ENCODE measurements at places on chromosomes 6 and 20.

DNA sequence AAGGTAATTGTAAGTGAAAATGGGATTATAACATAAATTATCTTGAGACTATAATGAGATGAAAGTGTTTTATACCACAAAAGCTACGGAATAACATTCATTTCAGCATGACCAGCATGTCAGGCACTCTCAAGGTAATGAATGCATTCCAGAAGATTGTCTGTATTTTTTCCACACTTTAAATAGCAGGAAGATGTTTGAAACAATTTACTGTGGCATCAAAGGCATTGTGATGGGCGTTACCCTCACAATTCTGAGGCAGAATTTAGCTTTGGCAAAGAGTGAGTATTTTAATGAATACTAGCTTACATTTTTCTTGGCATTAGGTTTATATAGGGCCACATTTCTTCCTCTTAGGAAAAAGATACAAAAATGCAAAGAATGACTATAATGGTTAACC, 627.2 kb downstream of the BCKDHB start:
- DNase-seq, result no peak

DNA sequence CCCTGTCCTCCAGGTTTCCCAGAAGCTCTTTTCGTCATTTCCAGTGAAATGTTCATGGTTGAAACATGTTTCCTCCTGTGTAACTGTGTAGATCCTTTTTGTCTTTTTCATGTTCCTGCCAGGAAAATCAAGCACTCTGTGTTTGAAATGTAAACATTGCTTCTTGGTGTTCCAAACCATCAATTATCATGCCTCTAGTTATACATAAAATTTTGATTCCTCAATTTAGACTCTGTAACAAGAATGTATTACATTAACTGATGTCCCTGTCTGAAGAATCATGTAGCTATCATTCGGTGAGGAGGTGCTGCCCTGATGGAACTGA, 546.3 kb upstream of the CITED2 start:
- DNase-seq, result no peak

DNA sequence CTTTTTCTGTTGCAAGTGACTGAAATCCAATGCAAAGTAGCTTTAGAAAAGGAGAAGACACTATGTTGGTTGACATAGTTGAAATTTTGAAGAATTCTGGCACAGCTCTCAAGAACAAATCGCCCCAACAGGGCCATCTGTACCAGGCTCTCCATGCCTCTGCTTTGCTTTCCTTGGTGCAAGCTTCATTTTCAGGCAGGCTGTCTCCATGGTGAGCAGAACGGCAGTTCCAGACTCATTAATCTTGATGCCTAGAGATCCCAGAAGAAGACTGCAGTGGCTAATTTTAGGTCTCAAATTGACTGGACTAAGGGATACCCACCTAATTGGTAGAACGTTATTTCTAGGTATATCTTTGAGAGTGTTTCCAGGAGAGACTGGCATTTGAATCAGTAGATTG, 950.7 kb upstream of the FLRT3 start:
- DNase-seq, result no peak

- no peak for DNase-seq
Measured at GRCh38 chr20:58709013-58709702, 16.6 kb downstream of the NPEPL1 start.

GRCh38 chr6:154800338-154800737, 67.1 kb downstream of the SCAF8 start:
- no peak for DNase-seq

DNA sequence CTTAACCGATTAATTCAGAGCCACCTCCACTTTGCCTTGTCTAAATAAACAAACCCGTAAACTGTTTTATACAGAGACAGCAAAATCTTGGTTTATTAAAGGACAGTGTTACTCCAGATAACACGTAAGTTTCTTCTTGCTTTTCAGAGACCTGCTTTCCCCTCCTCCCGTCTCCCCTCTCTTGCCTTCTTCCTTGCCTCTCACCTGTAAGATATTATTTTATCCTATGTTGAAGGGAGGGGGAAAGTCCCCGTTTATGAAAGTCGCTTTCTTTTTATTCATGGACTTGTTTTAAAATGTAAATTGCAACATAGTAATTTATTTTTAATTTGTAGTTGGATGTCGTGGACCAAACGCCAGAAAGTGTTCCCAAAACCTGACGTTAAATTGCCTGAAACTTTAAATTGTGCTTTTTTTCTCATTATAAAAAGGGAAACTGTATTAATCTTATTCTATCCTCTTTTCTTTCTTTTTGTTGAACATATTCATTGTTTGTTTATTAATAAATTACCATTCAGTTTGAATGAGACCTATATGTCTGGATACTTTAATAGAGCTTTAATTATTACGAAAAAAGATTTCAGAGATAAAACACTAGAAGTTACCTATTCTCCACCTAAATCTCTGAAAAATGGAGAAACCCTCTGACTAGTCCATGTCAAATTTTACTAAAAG, 2.7 kb downstream of the FOXC1 start:
- no peak for DNase-seq

DNA sequence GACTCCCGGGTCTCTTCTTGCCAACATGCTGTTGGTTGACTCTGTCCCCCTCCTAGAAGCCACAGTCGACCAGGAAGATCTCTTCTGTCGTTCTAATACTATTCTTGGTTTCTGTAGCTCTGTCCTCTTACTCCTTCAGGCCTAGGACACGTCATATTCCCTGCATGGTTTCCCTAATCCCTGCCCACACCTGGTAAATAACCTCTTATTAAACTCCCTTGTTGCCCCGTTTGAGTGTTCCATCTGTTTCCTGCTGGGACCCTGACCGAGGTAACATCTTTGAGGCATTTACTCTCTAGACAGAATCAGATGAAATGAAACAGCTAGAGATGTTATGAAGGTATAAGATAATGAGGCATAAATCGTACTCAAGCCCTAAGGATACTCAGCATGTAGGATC, 68.1 kb downstream of the PLCB4 start:
- no peak for DNase-seq

DNA sequence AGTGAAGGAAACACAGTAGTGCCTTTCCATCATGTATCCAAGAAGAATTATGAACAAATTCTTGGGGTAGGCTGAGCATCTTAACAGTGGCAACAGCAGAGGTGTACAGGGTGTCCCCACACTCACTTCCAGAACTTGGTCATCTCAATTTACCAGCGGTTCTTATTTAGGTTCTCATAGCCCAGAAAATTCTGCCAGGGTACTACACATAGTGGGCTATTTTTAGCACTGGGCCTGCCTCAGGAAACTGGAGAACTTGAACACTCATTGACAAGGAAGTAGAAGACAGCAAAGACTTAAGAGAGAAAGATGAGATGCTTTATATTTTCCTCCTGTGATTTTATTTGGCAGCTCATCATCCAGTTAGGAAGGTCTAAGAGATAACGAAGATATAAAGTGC, 71.8 kb upstream of the PHIP start:
- no peak for DNase-seq

DNA sequence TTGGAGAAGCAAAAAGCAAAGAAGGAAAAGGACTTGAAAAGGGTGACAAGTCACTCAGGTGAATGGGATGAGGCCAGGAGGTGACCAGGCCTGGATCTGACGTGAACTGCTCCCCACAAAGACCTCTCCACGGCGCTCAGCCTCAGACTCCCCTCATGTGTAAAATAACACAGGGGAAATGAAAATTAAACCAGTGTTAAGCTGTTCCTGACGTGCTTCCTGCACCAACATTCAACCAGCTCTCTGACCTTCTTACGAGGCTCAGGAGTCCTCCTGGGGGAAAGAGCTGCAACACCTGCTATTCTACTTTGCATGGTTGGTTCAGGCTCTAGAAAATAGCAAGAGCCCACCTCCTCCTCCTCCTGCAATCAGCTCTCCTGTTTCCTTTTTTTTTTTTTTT, 256.7 kb downstream of the ATXN1 start:
- peak; percentile 56 for DNase-seq

DNA sequence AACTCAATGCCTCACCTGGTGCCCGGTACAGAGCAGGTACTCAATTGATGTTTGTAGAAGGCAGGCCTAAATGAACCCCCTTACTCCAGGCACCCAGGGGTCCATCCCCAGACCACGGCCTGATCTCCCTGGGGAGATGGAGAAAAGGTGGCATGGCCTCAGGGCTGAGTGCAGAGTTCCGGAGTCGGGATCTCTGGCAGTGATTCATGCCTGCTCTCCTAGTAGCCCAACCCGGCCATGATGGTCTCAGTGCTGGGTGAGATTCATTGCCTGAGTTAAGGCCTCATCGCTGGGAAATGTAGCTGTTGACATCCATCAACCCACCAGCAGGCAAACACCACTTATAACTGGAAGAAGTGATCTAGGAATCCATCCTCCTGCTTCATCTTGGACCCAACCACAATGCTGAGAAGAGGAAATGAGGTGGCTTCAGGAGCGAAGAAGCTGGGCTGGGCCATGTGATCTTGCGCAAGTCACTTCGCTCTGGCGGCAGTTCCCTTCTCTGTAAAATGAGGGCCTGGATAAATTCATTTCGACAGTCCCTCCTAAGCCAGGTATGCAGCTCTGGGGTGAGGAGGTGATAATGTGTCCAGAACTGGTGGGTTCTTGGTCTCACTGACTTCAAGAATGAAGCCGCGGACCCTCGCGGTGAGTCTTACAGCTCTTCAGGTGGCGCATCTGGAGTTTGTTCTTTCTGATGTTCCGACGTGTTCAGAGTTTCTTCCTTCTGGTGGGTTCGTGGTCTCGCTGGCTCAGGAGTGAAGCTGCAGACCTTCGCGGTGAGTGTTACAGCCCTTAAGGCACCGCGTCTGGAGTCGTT, 24.7 kb downstream of the ETV7 start:
- DNase-seq, result no peak

- no peak for DNase-seq
Measured at GRCh38 chr6:21110684-21111083, 482.9 kb upstream of the SOX4 start.

GRCh38 chr6:113709936-113710509, 147.1 kb upstream of the MARCKS start:
- no peak for DNase-seq

DNA sequence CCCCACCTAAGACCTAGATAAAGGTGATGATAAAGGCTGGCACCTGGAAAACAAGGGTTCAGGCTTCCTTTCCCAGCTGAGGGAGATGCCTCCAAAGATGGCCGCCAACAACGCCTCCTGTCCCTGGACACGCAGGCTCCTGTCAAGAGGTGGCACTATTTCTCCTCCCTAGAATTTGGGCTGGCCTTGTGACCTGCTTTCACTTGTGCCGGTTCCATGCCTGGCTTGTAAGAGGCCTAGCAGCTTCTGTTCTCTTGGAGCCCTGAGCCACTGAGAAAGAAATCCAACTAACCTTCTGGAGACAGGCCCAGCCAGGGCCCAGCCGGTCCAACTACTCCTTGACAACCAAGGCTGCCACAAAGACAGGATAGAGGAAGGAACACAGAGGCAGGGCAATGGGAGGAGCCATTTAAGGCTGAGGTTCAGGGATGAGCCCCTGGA, 60.2 kb upstream of the RALY start:
- peak; percentile 90 for DNase-seq

- DNase-seq, result no peak
Measured at GRCh38 chr20:19588732-19589131, 169.3 kb upstream of the RIN2 start.

- DNase-seq, result no peak
Measured at GRCh38 chr20:11376998-11377397, 540.7 kb upstream of the BTBD3 start.

DNA sequence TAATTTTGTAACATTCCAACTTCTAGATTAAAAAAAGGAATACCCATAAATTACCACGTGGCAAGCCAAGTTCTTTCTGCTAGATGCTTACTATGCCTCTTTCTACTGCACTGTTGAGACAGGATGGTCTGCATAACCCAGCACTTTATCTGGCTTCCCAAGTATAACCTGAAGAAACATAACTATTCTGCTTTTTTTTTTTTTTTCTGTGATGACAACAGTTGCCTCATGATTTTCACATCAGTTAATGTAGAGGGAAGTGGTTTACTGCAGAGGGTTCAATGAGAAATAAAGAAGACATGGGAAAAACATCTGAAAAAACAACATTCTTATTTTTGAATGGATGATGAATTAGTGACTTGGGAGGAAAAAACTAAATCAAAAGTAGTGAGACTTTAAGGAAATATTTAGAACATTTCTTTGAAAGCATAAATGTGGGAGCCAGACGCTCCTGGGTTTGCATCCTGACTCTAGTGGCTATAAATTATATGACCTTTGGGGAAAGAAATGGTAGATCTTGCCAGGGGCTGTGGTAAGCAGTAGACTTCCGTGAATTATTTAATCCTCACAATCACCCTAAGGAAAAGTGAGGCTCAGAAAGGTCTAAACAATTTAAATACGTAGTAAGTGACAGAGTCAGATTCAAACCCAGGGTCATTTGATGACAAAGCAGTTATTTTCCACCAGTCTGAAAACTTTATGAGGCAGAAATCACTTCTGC, 230.7 kb downstream of the PHACTR1 start:
- no peak for DNase-seq

DNA sequence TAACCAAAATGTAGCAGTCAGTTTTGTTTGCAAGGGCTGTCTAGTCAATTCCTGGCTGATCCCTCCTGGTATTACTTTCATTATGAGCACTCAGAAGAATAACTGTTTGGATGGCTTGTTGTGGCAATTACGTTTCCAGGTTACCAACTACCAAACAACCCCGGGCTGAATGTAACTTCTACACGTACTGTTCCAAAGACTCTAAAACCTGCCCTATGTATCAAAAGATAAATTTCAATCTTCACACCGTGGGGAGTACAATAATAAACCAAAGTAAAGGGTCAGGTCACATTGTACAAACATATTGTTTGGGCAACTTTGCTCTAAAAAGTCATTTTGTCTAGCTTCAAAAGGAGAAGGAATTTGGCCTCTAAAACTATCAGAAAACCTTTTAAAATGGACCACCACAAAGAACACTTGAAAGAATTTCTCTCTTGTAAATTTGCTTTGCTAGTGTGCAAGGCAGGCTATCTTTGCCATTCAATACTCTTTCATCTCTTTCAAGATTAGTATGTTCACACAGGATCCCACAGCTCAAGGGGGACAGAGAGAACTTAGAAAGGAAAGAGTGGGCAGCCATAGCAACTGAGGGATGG, 27.6 kb downstream of the DCDC2 start:
- DNase-seq, result no peak

- DNase-seq, result no peak
Measured at GRCh38 chr6:109291902-109292301, 90.4 kb downstream of the CD164 start.

DNA sequence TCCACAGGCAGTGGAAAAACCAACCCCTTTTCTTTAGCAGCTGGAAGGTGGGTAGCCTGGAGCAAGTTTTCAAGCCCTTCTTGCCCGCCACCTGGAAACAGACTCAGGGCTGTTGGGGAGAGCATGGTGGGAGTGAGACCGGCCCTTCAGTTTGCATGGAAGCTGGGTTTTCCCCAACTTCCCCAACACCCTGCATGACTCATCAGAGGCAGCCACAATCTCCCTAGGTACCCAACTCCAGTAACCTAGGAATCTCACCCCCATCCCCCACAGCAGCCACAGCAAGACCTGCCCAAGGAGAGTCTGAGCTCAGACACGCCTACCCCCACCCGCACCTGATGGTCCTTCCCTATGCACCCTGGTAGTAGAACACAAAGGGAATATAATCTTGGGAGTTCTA, 86.3 kb upstream of the IRAK1BP1 start:
- DNase-seq, result no peak

Measured in Karpas-422 (cell line).